ENCODE measurements at places on chromosomes 3 and 15. TPM values are rescaled to one million over a fixed set of nuclear protein-coding genes. Genes with fewer than 3 reads are reported as not detected.

GRCh38 chr15:53520996-53521395 lies 238.5 kb downstream of the WDR72 start:
- no peak for DNase-seq

- DNase-seq: no peak
Observed at GRCh38 chr3:116663161-116664110, 46.1 kb upstream of the TUSC7 start.

DNA sequence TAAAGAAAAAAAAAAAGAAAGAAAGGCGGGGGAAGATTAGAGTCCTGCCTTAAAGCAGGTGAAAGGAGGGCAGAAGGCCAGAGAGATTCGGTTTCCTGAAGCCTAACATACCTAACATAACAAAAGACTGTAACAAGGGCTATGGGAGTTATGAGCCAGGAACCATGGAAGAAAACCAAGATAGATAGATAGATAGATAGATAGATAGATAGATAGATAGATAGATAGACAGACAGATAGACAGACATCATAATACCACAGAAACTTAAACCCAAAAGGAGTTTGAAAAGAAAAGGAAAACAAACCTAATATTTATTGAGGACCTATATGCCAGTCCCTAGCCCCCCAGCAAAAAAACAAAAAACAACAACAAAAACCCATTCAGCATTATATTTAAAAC lies 2.3 kb upstream of the FYCO1 start:
- no peak for DNase-seq

GRCh38 chr15:57375827-57376695 lies at the start of gene CGNL1:
Gene CGNL1 (plus strand): TSS chr15:57376505. CDS start chr15:57438000, 61,495 bp downstream.
- peak; percentile 62 for DNase-seq

DNA sequence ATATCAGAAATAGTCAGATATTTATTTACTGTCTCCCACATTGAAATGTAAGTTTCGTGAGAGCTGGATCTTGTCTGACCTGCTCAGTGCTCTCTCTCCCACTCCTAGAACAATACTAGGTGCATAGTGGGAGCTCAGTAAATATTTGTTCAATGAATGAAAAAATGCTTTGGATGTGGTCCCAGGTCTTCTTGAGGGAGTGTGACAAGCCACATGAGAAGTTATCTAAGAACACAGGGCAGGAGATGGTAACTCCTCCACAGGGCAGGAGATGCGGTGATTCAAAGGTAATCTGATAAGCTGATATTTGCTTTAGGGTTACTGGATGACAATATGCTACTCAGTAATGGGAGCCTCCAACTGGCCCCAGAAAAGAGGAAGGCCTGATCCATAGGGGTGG lies 25.8 kb upstream of the PLA2G4E start:
- no peak for DNase-seq

GRCh38 chr3:106413683-106414082 lies 544.9 kb upstream of the CBLB start:
- no peak for DNase-seq

MLF1 gene
- 86.8 TPM for total RNA-seq

- peak; percentile 88 for DNase-seq
Observed at GRCh38 chr15:51155891-51156290, 61.2 kb upstream of the TNFAIP8L3 start.

- no peak for DNase-seq
Observed at GRCh38 chr15:83913034-83913632, 259.2 kb downstream of the ADAMTSL3 start.

FOXB1 gene
- not detected for total RNA-seq

DNA sequence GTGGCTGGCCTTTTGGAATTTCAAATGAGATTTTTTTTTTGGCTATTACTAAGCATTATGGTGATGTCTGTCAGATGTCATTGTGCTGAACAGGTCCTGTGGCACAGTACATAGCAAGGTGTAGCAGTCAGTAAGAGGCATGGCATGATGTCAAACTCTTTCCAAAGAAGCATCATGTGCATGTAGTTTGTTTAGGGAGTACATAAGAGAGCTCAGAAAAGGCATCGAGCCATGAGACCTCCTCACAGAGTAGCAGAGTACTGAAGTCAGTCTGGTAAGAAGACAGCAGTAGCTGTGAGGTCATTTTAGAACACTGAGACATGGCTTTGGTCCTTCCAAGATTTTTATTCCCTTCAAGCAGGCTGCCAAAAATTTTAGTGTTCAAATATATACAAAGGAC lies 134.9 kb upstream of the SPRED1 start:
- DNase-seq: no peak

- DNase-seq: peak; percentile 73
Observed at GRCh38 chr3:16513141-16514020, at the start of gene RFTN1. Gene RFTN1 (minus strand): TSS chr3:16513699. CDS start chr3:16493869, 19,830 bp downstream.

DNA sequence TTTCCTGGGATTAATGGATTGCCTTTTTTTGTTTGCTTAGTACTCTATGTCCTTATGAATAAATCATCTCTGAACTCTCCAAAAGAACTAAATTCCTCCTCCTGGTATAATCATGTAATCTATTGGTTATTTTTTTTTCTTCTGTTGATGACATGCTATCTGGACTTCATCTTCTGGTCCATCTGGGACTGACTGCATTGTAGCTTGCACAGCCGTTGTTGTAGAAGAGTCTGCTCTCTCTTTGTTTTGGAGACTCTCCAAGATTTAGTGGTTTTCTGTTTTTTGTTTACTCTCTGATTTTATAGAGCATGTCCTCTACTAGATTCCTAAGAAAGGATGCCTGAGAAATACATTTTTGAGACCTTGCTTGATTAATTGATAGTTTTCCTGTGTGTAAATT lies 19.1 kb downstream of the IREB2 start:
- DNase-seq: peak; percentile 73

FBXO40 gene
- 12.7 TPM for total RNA-seq

- DNase-seq: no peak
Observed at GRCh38 chr15:31102374-31103342, 1.1 kb upstream of the TRPM1 start.

GRCh38 chr15:31523655-31524049 lies 197.0 kb downstream of the KLF13 start:
- DNase-seq: no peak

CLDN18 gene
- 0.62 TPM for total RNA-seq

DNA sequence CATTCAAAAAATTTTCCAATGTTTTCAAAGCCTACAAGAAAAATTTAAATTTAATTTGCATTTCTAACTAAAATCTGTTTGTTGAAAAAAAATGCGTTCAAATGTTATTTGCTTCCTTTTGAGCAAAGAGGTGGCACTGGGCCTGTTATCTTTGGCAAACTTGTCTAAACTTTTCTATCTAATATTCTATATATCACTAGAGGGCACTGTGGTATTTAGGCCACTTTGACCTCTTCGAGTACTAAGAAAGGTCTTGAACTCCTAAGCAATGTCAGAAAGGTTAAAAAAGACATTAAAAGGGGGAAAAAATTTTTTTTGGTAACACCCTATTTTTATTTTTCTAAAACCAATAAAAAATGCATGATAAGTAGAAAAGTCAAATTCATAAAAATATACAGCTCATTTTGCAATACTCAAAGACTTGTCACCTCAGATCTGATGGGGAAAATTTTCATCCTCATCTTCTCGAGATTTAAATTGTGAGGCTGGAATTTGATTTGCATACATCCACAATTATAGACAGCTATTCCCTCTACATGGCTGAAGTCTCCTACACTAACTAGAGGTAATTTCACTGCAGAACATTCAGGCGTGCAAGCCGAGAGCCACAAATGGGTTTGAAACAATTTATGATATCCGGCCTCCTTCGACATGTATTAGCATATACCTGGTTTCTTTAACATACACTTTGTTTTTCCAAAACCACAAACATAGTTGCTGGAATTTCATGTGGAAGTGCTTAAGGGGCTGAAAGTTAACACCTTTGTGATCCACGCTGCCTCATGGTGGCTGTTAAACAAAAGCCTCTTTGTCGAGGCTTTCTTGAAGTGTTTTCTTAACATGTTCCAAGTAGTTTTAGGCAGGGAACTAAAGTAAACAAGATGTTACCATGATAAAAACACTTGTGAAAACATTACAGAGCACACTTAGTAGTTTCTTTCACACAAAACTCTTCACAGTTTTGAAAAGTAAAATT lies 576.4 kb downstream of the FOXP1 start:
- peak; percentile 59 for DNase-seq

DNA sequence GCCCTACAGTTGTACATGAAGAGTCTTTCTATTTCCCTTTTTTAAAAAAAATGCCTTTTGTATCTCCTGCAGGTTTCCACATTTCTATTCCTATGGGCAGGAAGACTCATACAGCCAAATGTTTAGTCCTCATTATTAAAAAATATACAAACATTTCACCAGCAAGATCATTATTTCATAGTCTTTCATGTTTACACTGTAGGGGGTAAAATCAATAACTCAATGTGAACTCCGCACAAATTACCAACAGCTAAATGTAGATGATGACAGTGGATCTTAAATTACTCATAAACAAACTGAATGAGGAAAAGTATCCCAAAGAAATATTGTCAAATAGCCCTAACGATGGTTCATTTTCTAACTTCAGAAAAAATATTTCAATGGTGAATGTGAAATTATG lies 99.5 kb downstream of the MAGI1 start:
- DNase-seq: no peak

OIP5 gene
- total RNA-seq: 2.9 TPM

SMAD6 gene
- total RNA-seq: 9.0 TPM

LRRC31 gene
- not detected for total RNA-seq
